ENCODE measurements at places on chromosomes 5 and 9.

- DNase-seq, result peak; percentile 53
These were observed 613 bp downstream of the ZBTB5 start for GRCh38 chr9:37464426-37465248.

DNA sequence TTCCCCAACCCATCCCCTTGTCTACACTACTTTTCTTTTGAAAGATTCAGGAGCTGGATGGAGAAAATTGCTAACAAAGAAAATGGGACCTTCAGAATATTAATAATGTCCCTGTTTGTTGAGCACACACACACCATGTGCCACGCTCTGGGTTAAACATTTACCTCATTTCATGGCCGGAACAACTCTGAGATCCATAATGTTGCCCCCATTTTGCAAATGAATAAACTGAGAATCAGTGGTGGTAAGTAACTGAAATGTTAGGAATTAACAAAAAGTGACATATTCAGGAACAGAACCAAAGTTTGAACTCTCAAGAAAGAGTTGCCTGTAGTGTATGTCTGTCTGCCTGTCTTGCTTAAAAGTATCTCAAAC lies 51.4 kb upstream of the SMAD5 start:
- no peak for DNase-seq

DNA sequence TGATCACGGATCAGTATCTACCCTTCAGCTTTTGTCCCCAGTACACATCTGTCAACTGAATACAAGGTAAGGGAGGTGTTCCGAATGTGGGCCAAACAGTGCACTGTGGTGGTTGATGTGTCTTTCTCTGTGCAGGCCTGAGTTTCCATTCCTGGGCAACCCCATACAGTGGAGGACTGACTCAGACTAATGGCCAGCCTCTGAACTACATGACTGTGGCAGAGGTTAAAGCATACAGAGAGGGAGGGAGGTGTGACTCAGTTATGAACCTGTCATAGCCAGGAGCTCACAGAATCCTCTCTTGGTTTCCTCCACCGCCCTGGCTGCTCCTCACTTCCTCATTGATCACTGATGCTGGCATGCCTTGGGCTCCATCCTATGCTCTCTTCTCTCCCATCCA lies 136.4 kb upstream of the TAS2R1 start:
- DNase-seq, result peak; percentile 25

- DNase-seq, result peak; percentile 75
These were observed 14.6 kb downstream of the FOXD1 start for GRCh38 chr5:73433982-73434342.

GRCh38 chr9:137519553-137519952 lies 30.6 kb downstream of the PNPLA7 start:
- no peak for DNase-seq

- DNase-seq, result no peak
These were observed 10.7 kb downstream of the HNRNPH1 start for GRCh38 chr5:179612577-179613459.

DNA sequence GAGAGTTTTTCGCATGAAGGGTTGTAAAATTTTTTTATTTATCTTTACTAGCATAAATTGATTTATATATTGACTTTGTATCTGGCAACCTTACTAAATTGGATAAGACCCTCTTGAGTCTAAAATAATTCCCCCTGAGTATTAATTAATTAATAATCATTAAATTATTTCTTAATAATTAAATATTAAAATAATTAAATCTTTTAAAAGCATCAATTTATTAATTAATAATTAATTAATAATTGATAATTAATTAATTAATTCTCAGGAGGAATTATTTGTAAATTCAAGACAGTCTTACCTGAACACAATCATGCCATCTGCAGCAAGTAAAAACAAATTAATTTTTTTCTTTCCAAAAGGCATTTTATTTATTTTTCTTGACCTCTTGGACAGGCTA lies 370.4 kb upstream of the PTPRD start:
- DNase-seq, result no peak

DNA sequence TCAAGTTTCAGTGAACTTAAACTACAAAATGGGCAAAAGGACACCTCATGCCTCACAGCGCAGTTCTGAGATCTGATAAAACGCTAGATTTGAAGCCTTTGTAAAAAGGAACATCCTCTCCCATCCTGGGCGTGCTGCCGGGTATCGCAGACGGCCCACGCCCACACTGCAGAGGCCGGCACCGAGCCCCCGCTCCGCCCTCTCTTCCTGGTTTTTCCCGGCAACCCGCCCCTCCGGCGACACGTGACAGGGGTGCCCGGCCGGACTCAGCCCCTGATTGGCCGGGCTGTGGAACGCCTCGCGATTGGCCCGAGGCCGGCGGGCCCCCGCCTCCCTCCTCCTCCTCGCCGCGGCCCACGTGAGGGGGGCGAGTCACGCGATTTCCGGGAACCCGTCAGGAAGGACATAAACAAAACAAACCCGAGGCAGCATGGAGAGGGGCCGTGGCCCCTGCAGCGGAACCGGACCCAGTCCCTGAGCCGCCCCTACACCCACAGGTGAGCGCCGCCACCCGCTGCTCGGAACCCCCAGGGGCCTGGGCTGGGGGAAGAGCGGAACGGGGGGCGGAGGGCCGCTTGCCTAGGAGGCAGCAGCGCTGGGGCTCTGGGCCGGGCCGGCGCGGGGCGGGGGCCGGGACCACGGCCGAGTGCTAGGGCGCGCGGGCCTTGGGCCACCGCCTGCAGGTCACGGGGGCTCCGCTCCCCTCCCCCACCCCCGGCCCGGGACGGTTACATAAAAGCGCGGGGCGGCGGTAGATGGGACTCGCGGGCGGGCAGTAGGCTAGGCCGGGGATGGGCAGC lies at the start of gene CREBRF:
Gene CREBRF, plus strand, starts transcription at position 370 of the 800 bp plus-strand sequence. CDS start 24,424 bp downstream, outside the sequence.
- DNase-seq, result peak; percentile 96

DNA sequence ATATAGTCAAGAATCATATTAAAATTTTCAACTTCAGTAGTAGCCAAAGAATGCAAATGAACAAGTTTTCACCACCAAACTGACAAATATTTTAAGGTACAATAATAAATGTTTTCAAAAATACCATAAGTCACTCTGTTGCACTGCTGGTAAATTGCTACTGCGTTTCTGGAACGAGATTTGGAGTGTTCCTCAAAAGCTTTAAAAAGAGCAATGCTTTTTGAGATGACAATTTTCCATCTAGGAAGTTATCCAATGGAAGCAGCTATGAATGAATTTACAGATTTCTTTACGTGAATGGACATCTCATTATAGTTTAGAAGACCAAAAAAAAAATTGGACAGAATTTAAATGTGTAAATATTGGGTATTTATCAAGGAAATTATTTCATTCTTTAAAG lies 173.2 kb upstream of the OR13F1 start:
- DNase-seq, result no peak

DNA sequence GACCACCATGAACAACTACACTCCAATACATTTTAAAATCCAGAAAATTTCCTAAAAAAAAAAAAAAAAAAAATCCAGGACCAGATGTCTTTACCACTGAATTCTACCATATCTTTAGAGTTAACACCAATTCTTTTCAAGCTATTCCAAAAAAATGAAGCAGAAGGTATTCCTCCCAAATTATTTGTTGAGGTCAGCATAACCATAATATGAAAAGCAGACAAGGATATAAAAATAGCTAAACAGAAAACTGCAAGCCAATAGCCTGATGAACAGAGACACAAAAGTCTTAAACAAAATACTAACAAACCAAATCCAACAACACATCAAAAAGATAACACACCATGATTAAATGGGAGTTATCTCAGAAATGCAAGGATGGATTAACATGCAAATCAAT lies 695.4 kb downstream of the PTPRD start:
- DNase-seq, result no peak

DNA sequence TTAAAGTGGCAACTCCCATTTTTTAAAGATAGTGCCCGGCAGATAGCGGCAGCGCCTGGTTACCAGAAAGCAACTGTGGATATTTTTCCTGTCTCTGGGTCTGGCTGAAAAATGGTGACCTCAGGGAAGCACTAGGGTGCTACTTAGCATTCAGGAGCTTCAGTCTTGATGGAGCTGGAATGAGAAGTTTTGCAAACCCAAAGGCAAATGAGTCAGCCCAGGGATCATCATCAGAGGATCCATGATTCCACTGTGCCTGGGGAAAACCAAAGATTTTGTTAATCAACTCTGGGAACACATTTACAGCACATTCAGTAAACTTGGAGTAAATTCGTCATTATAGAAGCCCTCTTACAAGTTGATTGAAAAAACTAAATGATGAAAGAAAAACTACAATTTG lies 26.7 kb downstream of the F2R start:
- peak; percentile 50 for DNase-seq

GRCh38 chr9:78029551-78030295 lies 1.9 kb downstream of the GNAQ start:
- no peak for DNase-seq

DNA sequence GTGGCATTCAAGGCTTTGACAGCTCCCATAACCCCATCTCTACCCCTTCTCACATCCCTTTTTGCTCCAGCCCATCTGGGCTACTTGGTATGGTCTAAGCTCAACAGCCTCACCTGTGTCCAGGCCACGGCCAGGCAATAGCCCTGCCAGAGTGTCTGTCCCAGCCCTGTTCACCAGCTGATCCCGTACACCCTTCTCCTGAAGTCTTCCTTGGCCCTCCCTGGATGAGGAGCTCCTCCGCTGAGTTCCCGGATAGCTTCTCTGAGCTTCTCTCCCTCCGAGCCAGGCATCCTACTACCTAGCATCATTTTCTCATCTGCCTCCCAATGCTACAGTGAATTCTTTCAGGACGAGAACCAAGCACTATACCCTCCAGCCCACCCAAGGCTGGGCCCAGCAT lies 208.2 kb downstream of the DAB2IP start:
- DNase-seq, result no peak

- DNase-seq, result no peak
These were observed 616 bp downstream of the IL11RA start for GRCh38 chr9:34652602-34653000.

DNA sequence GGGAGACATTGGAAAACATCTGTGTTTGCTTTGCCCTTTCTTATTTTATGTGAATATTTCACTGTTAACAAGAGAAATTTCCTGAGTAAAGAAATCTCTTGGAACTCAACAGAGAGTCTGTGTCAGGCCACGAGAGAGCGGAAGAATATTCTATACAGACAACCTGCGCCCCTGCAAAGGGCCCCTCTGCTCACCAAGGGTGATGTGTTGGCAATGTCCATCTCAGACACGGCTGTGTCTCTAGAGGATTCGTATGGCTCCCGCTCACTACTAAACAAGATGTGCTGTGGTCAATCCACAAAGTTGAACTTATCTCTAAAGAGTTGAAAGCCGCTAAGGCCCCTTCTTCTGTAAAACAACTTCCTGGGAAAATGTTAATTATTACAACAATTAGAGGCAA lies 241.0 kb upstream of the IRX1 start:
- DNase-seq, result no peak
